CD4-positive, alpha-beta T cell (primary cell): ENCODE measurements at places on chromosomes 7 and 10.
A peak's percentile ranks its signal among the peaks of the same experiment; 100 is the strongest.

GRCh38 chr7:132528695-132529094 lies 47.6 kb downstream of the PLXNA4 start:
- no peak for DNase-seq

GRCh38 chr10:50544095-50544856 lies 79.5 kb downstream of the SGMS1 start:
- DNase-seq = no peak

GRCh38 chr7:27961255-27961654 lies 219.3 kb downstream of the JAZF1 start:
- DNase-seq = no peak

- DNase-seq = peak; percentile 28
Measured at GRCh38 chr7:33109758-33110238, 594 bp upstream of the RP9 start.

DNA sequence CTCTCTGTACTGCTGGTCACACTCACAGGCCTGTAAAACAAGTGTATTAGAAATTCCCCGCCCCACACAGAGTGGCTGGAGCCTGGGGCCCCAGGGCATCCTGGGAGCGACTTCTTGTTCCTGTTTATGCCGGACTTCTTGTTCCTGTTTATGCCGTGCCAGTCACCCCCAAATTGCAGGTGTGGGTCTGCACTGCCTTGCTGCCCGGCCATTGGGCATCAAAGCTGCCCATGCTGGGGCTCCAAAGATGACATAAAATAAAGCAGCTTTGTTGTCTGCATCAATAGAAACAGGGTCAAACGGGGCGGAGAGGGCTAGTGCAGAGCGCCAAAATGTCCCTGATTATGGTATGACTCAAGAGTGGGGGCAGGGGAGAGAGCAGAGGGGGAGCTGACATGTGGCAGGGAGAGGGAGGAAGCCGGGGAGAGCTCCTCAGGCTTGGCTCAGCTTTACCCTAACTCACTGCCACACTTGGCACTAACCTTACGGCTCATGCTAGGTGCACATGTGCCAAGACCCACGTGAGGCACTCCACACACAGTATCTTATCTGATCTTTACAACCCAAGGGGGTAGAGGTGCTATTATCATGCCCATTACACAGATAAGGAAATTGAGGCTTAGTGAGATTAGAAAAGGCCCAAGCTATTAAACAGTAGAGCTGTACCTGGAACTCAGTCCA lies 98.4 kb downstream of the PIP4K2A start:
- peak; percentile 36 for DNase-seq

DNA sequence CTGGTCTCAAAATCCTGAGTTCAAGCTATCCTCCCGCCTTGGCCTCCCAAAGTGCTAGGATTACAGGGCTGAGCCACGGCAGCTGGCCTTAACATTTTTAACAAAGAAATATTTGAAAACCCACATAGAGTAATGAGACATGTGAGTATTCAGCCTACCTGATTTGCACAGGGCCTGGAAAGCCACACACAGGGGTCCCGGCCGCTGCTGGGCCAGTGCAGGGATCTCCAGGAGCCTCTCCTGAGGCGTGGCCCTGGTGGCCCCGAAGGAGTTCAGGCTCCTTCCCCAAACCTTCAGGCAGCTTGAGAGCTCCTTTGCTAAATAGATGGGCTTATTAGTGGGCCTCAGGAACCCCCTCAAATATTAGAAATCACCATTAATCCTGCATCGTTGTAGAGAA lies 18.7 kb downstream of the CNPY1 start:
- no peak for DNase-seq

DNA sequence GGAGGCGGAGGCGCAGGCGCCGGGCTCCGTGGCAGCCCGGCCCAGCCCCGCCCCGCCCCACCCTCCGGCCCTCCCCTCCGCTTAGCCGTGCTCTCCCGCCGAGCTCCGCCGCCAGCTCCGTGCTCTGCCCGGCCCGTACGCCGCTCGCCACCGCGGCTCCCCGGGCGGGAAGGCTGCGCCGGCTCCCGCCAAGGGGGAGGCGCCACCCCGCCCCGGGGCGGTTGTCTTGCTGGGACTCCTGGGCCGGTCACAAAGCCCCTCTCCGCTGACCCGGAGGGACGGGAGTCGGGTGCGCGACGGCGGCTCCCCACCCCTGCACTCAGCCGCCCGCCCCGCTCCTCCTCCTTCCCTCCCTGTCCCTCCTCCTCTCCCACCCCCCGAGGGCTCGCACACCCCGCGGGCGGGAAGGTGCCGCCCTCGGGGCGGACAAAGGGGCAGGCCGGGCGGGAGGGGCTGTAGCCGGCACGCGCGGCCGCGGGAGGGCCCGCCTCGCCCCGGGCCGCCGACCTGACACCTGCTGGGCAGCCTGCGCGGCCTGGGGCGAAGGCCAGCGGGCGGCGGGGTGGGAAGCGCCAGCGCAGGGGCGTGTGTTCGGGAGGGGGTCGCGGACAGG lies 11.5 kb upstream of the SP8 start:
- peak; percentile 47 for DNase-seq

- DNase-seq = no peak
Measured at GRCh38 chr7:107951172-107951787, 51.7 kb downstream of the LAMB1 start.

- no peak for DNase-seq
Measured at GRCh38 chr7:28202222-28202621, 21.6 kb upstream of the JAZF1 start.

- no peak for DNase-seq
Measured at GRCh38 chr10:116783011-116783655, 40.8 kb upstream of the HSPA12A start.

DNA sequence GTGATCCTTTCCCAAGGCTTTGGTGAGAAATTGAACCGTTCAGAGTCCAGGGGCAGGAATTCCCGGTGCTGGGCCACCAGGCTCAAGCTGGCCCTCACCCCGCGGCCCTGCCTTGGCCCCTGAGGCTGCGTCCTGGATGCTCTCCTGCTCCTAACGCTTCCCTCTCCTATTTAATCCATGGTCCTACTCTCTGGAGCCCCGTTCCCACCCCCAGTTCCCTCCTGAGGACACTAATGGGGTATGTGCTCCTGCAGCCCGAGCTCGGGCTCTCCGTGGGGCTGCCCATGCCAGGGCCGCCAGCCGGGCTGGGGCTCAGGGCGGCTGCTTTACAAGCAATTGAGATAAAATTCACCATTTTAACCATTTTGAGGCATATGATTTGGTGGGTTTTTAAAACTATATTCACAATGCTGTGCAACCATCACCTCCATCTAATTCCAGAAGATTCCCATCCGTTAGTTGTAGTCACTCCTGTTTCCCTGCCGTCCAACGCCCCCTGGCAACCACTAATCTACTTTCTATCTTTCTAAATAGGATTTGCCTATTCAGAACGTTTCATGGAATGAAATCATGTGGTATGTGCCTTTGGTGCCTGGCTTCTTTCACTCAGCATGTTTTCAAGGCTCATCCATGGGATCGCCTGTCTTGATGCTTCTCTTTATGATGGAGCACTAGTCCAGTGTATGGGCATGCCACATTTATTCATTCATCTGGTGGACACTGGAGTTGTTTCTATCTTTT lies 33.0 kb downstream of the ADAMTS14 start:
- no peak for DNase-seq

DNA sequence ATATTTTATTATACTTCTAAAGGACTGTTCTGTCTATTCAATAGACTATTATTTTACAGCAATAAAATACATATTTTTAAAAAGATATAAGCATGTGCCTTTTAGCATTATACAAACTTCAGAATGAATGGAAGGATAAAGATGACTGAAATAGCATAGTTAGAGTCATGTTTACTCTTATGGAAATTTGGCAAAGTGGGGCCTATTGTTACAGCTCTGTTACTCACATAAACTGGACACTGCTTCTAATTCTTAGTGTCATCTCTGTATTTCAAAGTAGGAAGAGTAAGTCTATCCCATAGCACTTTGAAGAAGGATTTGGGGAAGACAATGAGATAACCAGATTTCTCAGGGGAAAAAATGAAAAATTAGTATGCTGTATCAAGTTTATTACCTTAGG lies 168.2 kb downstream of the SKAP2 start:
- DNase-seq = no peak

DNA sequence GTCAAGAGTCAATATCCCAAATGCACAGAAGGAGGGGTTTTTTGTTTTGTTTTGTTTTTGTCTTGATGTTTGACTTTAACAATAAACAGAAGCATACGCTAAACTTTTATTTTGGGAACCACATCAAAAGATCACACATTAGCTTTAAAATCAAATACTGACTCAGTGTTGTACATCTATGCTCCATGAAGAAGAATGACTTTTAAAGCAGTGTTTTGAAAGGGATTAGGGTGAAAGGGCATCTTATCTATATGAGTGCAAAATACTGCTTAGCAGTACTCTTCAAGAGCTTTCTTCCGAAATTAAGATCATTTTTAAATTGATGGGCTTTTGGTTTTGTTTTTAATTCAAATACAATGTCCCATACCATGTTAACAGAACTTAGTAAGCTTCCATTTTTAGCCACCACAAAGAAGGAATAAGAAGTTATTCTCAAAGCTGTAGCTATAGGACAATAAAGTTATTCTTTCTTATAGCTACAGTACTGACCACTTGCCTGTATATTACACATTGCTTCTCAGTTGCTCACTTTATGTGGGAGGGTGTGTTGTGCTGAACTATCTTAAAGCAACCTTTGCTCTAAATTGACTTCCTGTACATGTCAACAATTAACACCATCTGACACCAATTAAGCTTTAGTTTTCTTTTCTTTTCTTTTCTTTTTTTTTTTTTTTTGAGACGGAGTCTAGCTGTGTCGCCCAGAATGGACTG lies 144.3 kb upstream of the KAT6B start:
- no peak for DNase-seq

- no peak for DNase-seq
Measured at GRCh38 chr7:976901-977325, 1.6 kb upstream of the COX19 start.

- no peak for DNase-seq
Measured at GRCh38 chr7:17069146-17069545, 187.4 kb upstream of the AGR3 start.

GRCh38 chr10:24958721-24959381 lies 6.4 kb upstream of the PRTFDC1 start:
- no peak for DNase-seq

- no peak for DNase-seq
Measured at GRCh38 chr7:47556511-47557180, 25.3 kb downstream of the TNS3 start.

GRCh38 chr7:100693312-100694097 lies 545 bp downstream of the GIGYF1 start:
- DNase-seq = no peak

GRCh38 chr7:155713384-155713783 lies 68.9 kb downstream of the RBM33 start:
- no peak for DNase-seq

DNA sequence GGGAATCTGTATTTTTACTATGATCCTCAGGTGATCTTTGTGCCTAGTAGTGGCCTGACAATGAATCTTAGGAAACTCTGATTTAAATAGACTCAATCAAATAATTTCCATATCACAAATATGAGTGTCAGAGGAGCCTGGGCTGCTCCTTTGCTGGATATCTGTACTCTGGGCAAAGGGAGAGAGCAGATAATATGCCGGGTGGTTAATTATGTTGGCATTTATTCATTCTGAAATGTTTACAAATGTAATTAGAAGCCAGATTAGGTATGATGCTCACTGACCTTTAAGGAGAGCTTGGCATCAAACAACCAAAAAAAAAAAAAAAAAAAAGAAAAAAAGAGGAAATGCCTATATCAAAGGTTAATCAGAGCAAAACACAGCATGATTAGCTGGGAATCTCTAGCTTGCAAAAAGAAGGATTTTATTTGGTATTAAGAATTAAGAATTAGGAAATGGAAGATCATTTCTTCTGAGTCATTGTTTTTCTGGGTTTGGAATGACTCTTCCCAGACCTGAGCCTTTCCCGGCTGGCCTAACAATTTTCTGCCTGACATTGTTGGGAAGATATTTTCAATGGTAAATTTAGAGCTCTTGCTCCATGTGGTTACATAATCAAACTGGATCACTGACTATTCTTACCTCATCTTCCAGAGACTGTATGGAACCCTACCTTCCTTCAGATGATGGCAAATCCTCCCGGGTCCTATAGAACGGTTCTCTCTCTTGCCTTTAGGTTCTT lies 365.3 kb downstream of the REEP3 start:
- no peak for DNase-seq

GRCh38 chr10:60607372-60607771 lies 170.9 kb upstream of the CDK1 start:
- DNase-seq = no peak

GRCh38 chr10:111511751-111512150 lies 434.9 kb downstream of the ADRA2A start:
- no peak for DNase-seq

- no peak for DNase-seq
Measured at GRCh38 chr7:137882806-137883205, 36.0 kb upstream of the DGKI start.

DNA sequence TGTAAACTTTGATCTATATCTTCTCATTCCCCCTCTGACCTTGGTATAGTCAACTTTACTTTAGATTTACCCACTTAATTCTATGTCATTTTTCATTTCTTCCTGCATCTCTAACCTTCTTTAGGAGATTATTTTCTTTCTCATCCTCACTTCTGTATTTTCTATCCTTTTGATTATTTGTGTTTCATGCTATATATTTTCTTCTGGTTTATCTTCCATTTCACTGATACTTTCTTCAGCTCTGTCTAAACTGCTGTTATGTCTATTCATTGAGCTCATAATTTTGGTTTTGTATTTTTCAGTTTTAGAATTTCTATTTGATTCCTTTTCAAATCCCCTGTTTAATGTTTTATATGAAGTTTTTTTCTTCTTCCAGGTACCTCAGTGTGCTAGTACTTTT lies 171.1 kb upstream of the LYZL1 start:
- DNase-seq = no peak

DNA sequence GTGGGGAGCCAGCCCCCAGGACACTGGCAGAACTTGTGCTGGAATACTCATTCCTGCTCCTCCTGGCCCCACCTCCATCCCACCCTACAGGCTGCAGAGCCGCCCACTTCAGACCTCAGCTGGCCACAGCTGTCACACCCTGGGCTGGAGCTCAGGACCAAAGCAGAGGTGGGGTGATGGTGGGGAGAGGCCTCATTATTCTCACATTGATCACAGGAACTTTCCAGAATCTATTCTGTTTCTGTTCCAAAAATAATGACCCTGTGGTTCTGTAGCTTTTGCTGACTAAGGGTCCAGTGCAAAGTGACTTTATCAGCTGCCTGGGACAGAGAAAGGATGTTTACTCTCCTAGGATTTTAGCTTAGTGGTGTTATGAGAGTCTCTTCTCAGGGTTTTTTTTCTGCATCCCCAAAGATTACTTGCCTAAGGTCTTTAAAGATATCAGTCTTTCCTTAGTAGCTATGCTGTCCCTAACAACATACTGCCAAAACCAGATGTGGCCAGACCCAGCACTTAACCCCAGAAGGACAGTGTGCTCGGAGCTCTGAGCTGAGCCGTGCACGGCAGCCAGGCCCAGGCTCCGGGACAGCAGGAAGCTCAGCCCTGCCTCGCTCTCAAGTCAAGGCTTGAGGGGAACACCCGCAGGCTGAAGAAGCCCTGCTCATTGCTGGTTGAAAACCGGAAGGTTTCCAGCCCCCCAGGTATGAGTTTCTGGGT lies 223.3 kb downstream of the MLLT10 start:
- DNase-seq = no peak
